Right ventricle myocardium inferior (tissue), 1 donor: ENCODE measurements at places on chromosomes 2 and 18.

DNA sequence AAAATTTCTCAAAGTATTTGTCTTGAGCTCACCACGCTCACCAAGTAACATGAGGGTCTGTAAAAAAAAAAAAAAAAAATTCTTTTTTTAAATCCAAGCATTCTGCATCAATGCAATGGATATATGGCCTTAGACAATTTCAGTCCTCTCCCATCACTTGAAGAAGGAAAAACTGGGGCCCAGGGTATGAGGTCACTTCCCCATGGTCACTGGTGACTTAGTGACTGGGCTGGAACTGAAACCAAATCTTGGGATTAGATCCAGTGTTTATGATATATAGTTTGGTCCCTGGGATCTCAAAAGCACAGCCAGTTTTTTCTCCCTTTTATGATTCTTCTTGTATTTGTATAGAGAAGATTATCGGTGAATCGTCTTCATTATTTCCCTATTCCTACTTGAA, 477.9 kb upstream of the TNP1 start:
- DNase-seq: no peak

GRCh38 chr2:27494284-27494943, 586 bp downstream of the FNDC4 start:
- DNase-seq: no peak

DNA sequence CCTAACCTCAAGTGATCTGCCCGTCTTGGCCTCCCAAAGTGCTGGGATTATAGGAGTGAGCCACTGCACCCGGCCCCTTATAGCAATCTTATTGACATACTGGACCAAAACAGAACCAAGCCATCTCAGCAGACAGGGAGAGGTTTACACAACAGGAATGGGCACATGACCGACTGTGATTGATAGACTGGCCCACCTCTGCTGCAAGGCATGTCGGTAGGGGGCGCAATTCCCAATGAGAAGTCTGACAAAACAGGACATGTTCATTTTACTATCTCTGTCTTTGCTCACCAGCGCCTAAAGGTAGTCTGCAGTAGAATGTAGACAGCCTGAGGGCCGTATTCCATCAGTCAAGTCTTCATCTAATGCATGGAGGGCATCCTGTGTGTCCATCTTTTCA, 2.0 kb downstream of the LYPD6B start:
- DNase-seq: no peak

- DNase-seq: no peak
Observed at GRCh38 chr2:196208915-196209314, 37.5 kb upstream of the STK17B start.

GRCh38 chr2:231334981-231335380, 60.5 kb upstream of the B3GNT7 start:
- no peak for DNase-seq

GRCh38 chr2:205171261-205171940, 510.9 kb upstream of the NRP2 start:
- DNase-seq: no peak

DNA sequence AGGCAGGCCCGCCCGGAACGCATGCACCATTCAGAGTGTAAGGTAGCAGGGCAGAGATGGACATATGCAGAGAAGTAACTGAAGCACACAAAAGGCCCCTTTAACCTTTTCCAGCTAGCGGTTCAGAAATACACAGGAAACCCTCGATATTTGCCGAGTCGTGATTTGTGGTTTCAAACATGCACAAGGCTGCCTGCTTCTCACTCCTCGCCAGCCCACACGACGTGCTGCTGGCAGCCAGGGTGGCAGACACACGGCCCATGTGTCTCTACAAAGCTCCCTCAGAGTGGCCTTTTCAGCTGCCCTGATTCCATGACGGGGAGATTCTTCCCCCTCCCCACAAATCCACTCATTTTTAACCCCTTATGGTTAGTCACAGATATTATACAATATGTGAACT, 23.6 kb downstream of the ZBTB7C start:
- no peak for DNase-seq

- no peak for DNase-seq
Observed at GRCh38 chr2:48364100-48364499, 165.9 kb upstream of the STON1 start.

- no peak for DNase-seq
Observed at GRCh38 chr2:42809131-42809818, 16.9 kb upstream of the HAAO start.

DNA sequence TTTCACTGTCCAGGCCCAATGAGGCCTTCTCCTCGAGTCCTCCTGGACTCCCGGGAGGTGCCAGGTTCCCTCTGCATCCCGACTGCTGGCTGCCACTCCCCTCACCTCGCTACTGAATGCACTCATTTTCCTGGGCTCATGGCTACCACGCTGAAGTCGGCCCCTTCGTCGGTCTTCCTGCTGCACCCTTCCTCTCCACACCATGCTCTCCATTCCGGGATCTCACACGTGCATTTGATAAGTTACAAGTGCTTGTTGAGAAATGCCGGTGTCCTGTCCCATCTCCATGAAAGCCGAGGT, 334.7 kb upstream of the MYT1L start:
- no peak for DNase-seq

- no peak for DNase-seq
Observed at GRCh38 chr18:62512996-62513395, 9.8 kb upstream of the ZCCHC2 start.

GRCh38 chr18:12882453-12883371, 1.3 kb downstream of the PTPN2 start:
- DNase-seq: no peak

GRCh38 chr2:117949806-117950205, 64.1 kb downstream of the CCDC93 start:
- DNase-seq: no peak

DNA sequence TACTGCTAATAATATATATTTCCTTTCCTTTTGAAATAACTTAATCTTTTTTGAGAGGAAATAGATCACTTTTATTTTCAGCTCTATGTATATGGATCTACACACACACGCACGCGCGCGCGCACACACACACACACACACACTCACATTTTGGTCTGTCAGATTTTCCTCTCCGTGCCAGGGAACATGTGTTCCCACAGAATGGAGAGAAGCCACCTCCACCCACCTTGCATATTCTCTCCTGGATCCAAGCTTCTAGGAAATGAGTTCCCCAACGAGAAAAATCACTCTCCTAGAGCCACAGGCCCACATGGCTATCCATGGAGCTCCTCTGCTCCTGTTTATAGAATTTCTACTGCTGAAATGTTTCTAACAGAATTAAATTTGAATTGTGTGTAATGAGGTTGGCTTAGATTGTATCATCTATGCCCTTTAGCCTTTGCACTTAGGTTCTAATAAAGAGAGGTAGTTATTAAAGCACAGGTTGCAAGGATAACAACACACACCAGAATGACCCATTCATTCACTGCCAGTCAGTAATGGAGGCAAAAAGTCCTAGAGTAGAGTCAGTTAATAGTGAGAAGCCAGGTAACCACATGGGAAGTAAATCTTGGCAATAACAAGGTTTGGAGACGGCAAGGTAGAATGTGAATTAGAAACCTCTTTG, 19.7 kb downstream of the IFIH1 start:
- DNase-seq: no peak

DNA sequence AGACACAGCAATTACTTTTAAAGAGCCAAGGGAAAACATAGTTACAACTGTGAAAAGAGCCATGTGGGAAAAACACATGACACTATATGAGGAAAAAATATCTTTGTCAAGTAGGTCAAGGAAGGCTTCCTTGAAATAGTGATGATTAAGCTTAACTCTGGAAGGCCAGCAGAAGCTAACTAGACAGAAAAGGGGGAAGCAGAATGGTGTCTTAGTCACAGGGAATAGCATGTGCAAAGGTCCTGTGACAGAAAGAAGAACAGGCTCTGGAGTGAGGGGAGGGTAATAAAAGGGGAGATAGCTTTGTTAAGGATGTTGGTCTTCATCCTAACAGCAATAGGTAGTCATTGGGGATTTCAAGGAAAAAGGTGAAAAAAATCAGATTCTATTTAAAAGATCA, 64.0 kb downstream of the ARHGAP25 start:
- no peak for DNase-seq

DNA sequence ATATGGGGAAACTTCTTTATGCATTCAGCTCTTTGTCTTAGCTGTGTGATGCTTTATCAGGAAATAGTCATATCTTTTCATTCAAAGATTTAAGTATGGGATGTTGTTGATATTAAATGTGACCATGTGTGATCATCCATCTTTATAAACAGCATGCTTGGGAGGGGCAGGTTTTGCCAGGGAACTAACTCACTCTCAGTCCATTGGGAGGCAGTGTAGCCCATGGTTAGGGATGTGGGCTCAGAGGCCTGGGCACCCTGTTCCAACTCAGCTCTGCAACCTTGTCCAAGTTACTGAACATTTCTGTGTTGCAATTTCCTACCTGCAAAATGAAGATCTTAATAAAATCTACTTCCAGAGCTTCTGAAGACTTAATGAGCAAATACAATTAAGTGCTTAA, 92.0 kb upstream of the BCL2L11 start:
- DNase-seq: no peak

GRCh38 chr2:99389371-99389770, 52.2 kb downstream of the EIF5B start:
- DNase-seq: no peak

- DNase-seq: no peak
Observed at GRCh38 chr18:55324166-55324565, 263.8 kb downstream of the TCF4 start.
